ENCODE measurements at places on chromosomes 5 and 9.

GRCh38 chr5:157744051-157745011 lies 819 bp downstream of the LSM11 start:
- DNase-seq, result no peak

- no peak for DNase-seq
These were observed 55.2 kb downstream of the PSMB7 start for GRCh38 chr9:124359855-124360678.

DNA sequence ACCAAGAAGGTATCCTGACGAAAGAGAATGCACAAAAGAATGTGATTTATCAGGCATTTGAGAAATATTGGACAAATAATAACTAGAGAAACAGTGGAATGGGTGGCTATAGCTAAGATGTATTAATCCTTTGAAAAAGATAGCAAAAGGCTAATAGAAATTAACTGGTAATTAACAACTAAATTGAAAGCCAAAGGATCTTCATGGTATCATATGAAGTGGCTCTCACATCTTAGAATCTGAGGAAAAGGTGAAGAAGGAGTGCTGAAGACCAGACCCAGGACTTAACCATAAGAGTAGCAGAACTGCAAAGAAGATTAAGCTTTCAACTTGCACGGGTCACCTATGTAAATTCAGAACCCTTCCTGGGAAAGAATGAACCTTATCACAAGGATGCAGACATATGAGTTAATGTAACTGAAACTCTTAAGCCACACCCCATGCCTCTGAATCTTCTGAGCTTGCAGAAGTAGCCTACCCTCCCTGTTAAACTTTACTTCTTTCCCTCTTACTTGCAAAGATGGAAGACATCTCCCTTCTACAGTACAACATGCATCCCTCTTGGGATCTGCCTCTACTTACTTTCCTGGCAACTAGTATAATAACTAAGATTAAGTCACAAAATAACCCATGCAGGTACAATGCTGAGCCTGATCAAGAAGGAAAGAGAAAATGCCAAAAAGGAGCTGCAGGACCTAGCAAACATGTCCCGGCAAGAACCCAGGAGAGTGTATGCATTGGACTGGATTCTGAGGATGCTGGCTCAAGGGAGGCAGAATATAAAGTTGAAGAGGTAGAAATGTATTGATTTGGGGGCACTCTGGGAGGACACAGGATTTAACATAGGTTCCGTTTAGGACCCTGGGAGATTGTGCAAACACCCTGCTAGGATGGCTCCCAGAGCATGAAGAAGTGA lies 395.5 kb upstream of the SLC30A5 start:
- DNase-seq, result no peak

DNA sequence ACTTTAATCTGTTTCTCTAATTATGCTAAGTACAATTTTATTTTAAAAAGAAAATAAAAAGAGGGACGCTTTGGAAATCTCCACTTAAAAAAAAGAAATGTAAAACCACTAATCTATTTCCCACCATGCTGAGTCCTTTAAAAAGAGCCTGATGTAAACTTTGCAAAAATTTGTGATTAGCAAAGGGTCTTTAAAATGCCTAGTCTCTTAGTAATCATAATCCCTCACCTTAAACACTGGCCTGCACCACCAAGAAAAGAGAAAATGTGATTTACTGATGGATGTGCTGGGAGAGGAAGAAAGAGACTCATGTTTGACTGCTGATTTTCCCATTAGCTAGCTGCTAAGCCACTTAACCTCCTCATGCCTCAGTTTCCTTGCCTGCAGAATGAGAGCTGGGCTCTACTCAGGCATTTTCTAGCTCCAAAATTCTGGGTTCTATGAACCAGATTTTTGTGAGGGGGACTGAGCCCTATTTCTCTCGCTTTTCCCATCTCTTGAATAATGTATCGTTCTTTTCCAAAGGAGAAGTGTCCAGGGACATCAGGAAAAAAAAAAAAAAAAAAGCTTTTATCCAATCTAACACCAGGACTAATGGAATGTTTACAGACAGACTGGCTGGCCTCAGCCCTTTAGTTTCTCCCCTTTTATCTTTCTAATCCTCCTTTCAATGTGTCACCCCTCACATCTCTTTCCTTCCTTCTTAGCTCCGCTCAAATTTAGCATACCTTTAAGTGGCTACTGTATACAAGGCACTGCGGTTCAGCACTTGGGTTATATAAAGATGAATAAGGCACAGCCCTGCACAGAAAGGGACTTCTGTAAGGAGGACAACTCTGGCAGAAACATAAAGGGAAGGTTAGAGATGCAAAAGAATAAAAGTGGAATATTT lies 312.4 kb downstream of the ARL15 start:
- no peak for DNase-seq

DNA sequence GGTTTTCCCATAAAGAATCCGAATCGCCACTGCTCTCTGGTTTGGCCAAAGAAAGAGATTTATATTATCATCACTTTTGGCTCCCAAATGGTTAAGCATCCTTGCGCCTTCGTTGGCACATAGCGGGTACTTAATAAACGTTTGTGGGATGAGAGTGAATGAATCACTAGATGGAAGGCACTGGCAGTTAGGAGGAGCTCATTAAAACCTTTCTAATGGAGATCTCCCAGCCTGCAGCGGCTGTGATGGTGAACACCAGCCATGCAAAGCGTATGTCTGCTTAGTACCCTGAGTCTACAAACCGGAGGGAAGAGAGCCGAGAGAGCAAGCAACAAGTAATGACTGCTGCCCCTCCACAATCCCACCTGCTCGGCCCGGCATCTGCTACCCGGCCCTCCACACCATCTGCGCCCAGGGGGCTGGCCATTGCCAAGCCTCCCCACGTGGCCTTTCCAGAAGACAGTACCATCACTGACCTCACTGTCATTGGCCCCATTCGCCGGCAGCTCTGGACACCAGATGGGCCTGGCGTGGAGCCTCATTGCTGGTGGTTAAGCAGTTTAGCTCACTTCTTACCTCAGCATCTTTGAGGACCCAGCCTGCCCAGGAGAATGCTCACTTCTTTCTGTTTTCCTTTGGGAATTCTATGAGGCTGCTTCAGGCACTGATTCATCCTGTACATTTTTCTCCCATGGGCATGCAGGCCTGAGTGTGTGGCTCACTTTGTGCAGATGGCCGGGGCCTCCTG lies 39.3 kb upstream of the ANKRD33B start:
- DNase-seq, result peak; percentile 81

- DNase-seq, result no peak
These were observed 15.3 kb downstream of the ARPC5L start for GRCh38 chr9:124877021-124877782.

GRCh38 chr5:54524082-54524481 lies 6.5 kb downstream of the SNX18 start:
- no peak for DNase-seq

GRCh38 chr9:82991671-82992070 lies 71.3 kb downstream of the RASEF start:
- DNase-seq, result no peak

DNA sequence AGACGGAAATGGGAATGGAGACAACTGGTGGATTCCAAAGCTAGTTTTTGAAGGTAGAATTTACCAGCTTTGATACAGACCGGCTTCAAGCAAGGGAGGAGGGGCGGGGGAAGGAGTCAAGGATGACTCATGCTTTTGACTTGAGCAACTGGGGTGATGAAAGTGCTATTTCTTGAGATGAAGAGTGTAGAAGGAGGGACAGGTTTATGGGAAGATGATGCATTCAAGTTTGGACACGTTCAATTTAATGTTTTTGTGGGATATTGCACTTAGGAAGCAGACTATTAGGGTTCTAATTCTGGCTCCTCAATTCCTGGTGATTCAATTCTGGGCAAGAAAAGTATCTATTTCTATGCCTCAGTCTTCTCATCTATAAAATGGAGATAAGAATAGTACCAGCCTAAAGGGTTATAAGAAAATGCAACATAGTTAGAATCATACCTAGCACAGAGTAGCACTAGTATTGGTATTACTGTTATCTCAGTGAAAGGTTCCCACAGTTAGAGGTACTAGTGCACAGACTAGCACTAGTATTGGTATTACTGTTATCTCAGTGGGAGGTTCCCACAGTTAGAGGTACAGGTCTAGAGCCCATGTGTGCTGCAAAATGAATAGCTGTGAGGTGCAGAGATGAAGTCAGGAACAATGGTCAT lies 4.6 kb downstream of the NIPAL4 start:
- no peak for DNase-seq

DNA sequence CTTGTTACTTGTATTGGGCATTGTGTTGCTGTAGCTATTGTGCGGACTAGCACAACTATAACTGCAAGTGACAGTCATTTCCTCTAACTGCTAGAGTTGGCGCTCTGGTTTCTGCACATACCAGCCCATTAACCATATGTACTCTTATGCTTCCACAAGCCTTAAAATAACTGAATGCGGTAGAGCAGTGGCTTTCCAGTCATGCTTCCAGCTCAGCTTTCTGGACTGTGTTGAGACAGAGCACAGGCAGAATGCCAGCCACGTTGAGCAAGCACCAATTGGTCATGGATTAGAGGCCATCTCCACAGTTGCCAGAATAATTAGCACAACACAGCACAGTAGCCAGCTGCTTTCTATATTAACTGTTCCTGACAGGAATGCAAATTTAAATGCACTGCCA lies 12.2 kb downstream of the INVS start:
- DNase-seq, result peak; percentile 23

GRCh38 chr5:155308289-155308688 lies 294.7 kb downstream of the KIF4B start:
- DNase-seq, result no peak

All from anterior cingulate cortex (tissue), 58 donors.